Stimulated activated CD8-positive, alpha-beta memory T cell treated with anti-CD3 and anti-CD28 coated beads, Interleukin-15, amount 100 ng/mL, for 4 hours (primary cell): ENCODE measurements at places on chromosomes 13 and 19.

DNA sequence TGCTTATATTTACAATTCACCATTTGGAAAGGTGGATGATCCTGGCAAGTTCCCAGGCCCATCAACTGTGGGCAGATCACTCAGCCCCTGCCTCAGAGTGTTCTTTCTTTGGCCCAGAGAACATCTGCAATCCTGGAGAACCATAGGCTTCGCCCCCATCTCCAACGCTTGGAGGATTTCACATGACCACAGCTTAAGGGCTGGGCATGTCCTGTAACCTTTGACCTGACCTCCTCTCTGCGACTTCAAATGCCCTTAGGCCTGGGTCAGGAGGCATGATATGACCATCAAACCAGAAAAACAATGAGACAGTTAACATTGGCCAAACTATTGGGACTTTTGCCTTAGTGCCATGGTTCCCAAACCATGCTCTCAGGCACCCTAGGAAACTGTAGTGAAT, 7.2 kb upstream of the MBNL2 start:
- no peak for DNase-seq

- DNase-seq, result no peak
Measured at GRCh38 chr19:30225676-30226463, 146.3 kb upstream of the ZNF536 start.

DNA sequence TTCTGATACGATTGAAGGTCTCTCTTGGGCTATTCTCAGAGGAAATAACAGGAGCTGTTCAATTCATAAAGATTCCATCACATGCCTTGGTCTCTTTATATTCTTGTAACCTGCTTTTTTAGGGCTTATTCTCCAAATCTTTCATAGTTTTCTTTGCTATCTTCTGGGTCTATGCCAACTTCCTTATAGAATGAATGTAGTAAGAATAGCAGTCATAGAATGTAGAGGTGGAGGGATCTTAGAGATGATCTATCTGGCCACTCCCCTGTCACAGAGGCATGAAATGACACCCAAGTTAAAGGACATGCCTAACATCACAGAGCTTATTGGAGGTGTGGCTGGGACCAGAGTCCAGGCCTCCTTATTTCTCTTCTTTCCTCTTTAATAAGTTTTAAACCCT, 13.2 kb downstream of the LCP1 start:
- DNase-seq, result no peak

- no peak for DNase-seq
Measured at GRCh38 chr19:1486720-1487575, 3.2 kb downstream of the PCSK4 start.

DNA sequence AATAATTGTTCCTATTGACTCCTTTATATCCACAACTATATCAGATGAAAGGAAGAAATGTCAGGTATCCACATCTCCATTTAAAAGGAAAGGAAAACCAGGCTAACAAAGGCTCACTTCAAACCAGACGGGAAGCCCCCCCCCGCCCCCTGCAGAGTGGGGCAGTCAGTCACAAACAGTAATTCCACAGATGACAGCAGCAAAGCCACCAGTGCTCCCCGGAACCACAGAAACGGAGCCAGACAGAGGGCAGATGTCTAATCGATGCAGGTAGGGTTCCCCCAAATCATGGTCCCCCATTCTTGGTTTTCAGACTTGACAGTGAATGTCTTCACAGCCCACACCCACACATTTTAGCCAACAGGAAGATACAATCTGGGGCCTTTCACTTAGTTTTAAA, 100.8 kb downstream of the STK24 start:
- peak; percentile 37 for DNase-seq

- DNase-seq, result no peak
Measured at GRCh38 chr13:113226873-113227450, 17.5 kb downstream of the CUL4A start.

DNA sequence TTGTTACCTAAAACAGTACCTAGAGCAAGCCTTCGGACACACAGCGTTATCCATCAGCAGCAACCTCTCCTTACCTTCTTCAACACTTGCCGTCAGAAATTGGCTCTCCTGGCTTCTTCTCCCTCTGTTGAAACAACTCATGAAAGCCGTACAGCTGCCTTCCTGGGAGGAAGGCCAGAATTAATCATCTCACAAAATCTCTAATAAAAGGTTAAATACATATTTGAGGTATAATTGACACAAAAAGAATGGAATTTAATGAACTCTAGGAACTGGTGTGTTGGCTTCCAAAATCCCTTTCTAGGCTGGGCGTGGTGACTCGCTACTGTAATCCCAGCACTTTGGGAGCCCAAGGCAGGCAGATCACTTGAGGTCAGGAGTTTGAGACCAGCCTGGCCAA, 37.3 kb upstream of the GTF2F2 start:
- DNase-seq, result no peak

- DNase-seq, result no peak
Measured at GRCh38 chr19:36051637-36052036, 2.4 kb downstream of the THAP8 start.
